ENCODE measurements at places on chromosomes 4 and X. TPM values are rescaled to one million over a fixed set of nuclear protein-coding genes. Genes with fewer than 3 reads are reported as not detected.

BGN gene
- not detected for total RNA-seq

- H3K4me3 ChIP-seq: no peak overlapping the region
- DNase-seq: no peak
- no peak overlapping the region for H3K27ac ChIP-seq
- peaks cover 5% of the 10 kb centered on the region for H3K36me3 ChIP-seq
- H3K27me3 ChIP-seq: no peaks in the 10 kb centered on the region
Measured at GRCh38 chrX:78357342-78358055, 30.1 kb upstream of the CYSLTR1 start.

DNA sequence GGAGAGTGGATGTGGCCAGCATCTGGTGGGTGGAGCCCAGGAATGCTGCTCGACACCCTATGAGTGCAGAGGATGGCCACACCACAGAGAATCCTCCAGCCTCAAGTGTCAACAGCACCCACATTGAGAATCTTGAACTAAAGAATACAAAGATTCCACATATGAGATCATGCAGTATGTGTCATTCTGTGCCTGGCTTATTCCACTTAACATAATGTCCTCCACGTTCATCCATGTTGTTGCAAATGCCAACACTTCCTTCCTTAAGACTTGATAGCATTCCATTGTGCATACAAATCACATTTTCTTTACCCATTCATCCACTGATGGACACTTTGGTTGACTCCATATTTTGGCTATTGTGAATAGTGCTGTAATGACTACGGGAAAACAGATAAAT lies 145.8 kb downstream of the PRKX start:
- no peaks in the 10 kb centered on the region for H3K27me3 ChIP-seq
- DNase-seq: no peak
- no peaks in the 10 kb centered on the region for H3K36me3 ChIP-seq
- no peak overlapping the region for H3K4me3 ChIP-seq
- no peak overlapping the region for H3K27ac ChIP-seq

GUCY2F gene
- not detected for total RNA-seq

DNA sequence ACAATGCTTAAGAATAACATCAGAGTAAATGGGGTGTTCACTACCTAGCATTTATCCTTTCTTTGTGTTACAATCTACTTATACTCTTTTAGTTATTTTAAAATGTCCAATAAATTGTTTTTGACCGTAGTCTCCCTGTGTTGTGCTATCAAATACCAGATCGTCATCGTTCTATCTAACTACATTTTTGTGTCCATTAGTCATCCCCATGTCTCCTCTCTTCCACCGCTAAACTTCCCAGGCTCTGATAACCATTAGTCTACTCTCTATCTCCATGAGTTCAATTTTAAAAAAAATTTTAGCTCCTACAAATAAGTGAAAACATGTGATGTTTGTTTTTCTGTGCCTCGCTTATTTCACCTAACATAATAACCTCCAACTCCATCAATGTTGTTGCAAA lies 381.9 kb downstream of the PRDM5 start:
- no peak overlapping the region for H3K27ac ChIP-seq
- no peak for DNase-seq
- no peaks in the 10 kb centered on the region for H3K27me3 ChIP-seq
- H3K4me3 ChIP-seq: no peak overlapping the region
- no peaks in the 10 kb centered on the region for H3K4me1 ChIP-seq
- H3K36me3 ChIP-seq: no peaks in the 10 kb centered on the region

PRIMPOL gene
- total RNA-seq: 14.7 TPM

DNA sequence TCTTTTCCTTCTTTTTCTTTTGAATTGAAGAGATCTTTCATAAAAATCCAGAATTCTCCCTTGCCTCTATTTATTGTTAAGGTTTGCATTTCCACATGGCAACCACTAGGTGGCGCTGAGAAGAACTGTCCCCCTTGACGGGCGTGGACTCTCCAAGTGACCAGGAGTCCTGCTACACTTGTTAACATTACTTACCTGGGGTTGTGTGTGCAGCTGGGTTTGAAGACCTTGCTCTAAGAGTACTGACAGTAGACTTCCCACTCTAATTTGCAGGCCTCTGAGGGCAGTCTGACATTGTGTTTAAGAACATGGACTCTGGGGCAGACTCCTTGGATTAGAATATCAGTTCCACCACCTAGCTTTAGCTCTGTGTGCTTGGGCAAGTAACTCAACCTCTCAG lies 52.8 kb downstream of the GPRIN3 start:
- peaks cover 29% of the 10 kb centered on the region for H3K36me3 ChIP-seq
- H3K4me1 ChIP-seq: peaks cover 64% of the 10 kb centered on the region
- peak overlapping the region; percentile 18 for H3K27ac ChIP-seq

CENPVL3 gene
- not detected for total RNA-seq

GRCh38 chr4:129379429-129379828 lies 283.5 kb downstream of the C4orf33 start:
- no peak for DNase-seq
- H3K27me3 ChIP-seq: no peaks in the 10 kb centered on the region
- no peak overlapping the region for H3K27ac ChIP-seq

RP2 gene
- 7.6 TPM for total RNA-seq

TDO2 gene
- not detected for total RNA-seq

DNA sequence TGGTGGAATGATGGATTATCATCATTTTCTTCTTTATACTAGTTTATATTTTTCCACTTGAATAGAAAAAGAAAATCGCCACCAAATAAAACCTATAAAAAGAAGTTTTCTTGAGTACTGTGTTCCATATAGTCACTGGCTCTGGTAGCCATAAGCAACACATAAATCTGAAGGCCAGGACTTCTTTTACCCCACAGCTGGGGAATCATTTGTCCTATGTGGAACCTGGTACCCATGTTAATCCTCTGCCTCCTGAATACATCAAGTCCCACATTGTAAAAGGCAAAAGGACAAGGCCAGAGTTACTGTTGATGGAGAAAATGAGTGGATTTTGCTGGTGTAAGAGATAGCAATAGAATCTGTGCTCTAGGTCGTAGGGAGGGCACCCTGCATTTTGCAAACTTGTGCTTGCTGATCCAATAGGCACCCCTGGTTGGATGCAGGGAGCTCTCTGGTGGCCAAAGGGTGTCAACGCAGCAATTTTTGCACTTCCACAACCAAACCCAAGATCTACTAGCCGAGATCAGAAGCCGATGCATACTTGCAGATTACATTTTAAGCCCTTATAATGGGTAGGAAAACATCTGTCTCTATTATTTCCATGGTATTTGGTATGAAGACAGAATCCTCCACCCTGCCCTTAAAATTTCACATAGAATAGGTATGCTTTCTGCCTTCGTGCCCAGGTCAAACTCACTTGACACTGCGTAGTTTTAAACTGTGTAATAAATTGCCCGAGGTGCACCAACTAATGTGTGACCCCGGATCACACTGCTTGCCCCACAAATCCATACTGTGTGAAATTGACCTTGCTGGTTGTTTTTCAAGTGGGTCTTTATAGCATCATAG lies 146.2 kb upstream of the SCML1 start:
- H3K4me1 ChIP-seq: peaks cover 15% of the 10 kb centered on the region
- no peaks in the 10 kb centered on the region for H3K36me3 ChIP-seq
- H3K4me3 ChIP-seq: peak overlapping the region; percentile 45
- H3K27ac ChIP-seq: peak overlapping the region; percentile 60
- H3K27me3 ChIP-seq: peaks cover 2% of the 10 kb centered on the region

HTRA3 gene
- total RNA-seq: 0.12 TPM

- peaks cover 34% of the 10 kb centered on the region for H3K4me1 ChIP-seq
- peaks cover 10% of the 10 kb centered on the region for H3K27me3 ChIP-seq
- H3K27ac ChIP-seq: no peak overlapping the region
- no peaks in the 10 kb centered on the region for H3K36me3 ChIP-seq
- no peak overlapping the region for H3K4me3 ChIP-seq
Measured at GRCh38 chr4:184851200-184851541, 25.4 kb upstream of the ACSL1 start.

DNA sequence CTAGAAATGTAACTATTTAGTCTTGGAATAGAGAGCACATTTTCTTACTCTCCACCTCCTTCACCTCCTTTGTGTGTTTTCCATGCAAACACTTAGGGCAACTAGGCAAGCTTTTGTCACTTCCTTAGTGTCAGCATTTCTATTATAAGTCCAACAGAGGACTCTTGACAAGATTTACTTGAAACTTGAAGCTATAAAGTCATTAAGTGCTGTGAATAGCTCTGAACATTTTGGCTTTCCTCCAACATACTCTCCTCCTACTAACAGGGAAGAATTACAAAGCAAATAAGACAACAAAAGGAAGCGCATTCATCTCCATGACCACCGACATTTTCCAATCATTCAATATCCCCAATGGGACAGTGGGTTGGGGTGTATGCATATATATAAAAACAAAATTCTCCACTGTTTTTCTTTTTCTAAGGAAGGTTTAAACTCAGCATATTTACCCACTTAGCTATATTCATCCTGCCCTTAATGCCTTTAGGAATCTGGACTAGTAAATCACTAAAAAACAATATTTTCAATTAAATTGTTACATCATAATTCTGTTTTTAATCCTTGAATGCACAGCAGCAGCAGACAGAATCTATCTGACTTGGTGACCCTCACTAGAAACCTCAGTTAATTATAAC lies 264.6 kb downstream of the SNCA start:
- no peak overlapping the region for H3K4me3 ChIP-seq
- H3K27ac ChIP-seq: no peak overlapping the region
- H3K36me3 ChIP-seq: no peaks in the 10 kb centered on the region
- DNase-seq: no peak
- H3K27me3 ChIP-seq: peaks cover 12% of the 10 kb centered on the region

DNA sequence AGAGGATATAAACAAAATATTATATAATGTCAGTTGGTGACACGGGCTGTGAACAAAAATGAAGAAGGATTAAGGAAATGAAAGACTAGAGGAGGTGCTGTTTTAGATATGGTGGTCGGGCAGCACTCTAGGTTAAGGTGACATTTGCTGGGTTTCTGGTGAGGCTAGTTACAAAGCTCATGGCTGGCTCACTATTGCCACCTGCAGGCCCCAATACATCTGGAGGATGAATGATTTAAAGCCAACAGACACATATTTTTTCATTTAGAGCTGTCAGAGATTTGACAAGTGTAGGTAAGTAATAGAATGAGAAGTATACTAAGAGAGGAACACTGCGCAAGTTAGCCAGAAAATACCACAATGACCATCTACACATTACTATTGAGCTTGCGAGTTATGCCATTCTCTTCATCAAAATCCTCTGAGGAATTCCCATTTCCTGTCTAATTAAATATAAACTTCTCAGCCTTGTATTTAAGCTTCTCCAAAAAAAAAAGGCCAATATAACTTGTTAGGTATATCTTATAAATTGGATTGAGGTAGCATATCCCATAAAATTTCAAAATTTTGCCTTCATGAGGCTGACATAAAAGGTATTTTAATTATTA lies 6.4 kb upstream of the FGG start:
- H3K27ac ChIP-seq: no peak overlapping the region
- DNase-seq: peak; percentile 88
- no peaks in the 10 kb centered on the region for H3K36me3 ChIP-seq
- H3K4me3 ChIP-seq: no peak overlapping the region
- H3K27me3 ChIP-seq: peaks cover 18% of the 10 kb centered on the region

DNA sequence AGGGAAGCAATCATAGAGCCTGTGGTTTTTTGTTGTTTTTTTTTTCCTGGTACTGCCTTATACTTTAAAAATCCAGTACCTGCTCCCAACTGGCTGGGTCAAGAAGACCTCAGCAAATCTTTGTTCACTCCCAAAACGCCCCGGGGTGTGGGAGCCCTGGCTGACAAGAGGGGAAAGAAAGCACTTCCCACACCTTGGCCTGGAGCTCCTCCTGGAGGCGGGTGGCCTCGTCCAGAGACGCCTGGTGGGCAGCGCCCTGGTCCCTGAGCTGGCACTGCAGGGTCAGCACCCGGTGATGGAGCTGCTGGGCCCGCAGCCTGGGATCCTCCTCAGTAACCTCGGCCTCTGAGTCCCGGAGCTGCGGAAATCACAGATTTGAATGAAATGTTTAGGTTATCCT lies 38.2 kb downstream of the C4orf50 start:
- no peak overlapping the region for H3K27ac ChIP-seq
- H3K36me3 ChIP-seq: no peaks in the 10 kb centered on the region
- no peaks in the 10 kb centered on the region for H3K4me1 ChIP-seq
- H3K4me3 ChIP-seq: no peak overlapping the region
- peaks cover 18% of the 10 kb centered on the region for H3K27me3 ChIP-seq

SPON2 gene
- total RNA-seq: 21.6 TPM

- no peaks in the 10 kb centered on the region for H3K36me3 ChIP-seq
- no peak for DNase-seq
- no peak overlapping the region for H3K4me3 ChIP-seq
- H3K27me3 ChIP-seq: no peaks in the 10 kb centered on the region
Measured at GRCh38 chr4:101155368-101155767, 192.0 kb downstream of the PPP3CA start.

GRCh38 chr4:2103843-2104547 lies 44.9 kb downstream of the NAT8L start:
- DNase-seq: peak; percentile 54
- peaks cover 6% of the 10 kb centered on the region for H3K36me3 ChIP-seq
- no peak overlapping the region for H3K27ac ChIP-seq
- H3K4me1 ChIP-seq: peaks cover 6% of the 10 kb centered on the region
- peaks cover 16% of the 10 kb centered on the region for H3K27me3 ChIP-seq

EDA gene
- total RNA-seq: 1.2 TPM

- no peaks in the 10 kb centered on the region for H3K27me3 ChIP-seq
- no peaks in the 10 kb centered on the region for H3K36me3 ChIP-seq
- H3K4me3 ChIP-seq: no peak overlapping the region
- no peaks in the 10 kb centered on the region for H3K4me1 ChIP-seq
- no peak for DNase-seq
- no peak overlapping the region for H3K27ac ChIP-seq
Measured at GRCh38 chr4:103423261-103423660, 225.1 kb upstream of the CENPE start.

DNA sequence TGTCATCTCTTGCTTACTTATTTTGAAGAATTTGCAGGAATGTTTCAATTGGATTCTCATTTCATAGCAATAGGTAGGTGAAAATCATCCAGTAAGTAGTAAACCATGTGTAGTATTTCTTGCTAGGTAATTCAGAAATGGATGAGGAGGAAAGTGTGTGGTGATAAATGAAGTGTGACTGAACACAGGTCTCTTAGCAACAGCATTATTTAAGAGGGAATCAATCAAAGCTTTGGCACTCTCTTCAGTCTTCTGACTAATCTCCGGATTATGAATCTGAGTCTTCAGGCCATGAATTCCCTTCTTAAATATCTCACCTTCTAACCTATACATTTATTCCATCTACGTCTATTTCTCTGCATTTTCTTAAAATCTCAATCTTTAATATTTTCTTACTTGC lies 55.8 kb upstream of the ARHGAP24 start:
- no peak for DNase-seq
- no peaks in the 10 kb centered on the region for H3K4me1 ChIP-seq
- H3K36me3 ChIP-seq: no peaks in the 10 kb centered on the region
- H3K27ac ChIP-seq: no peak overlapping the region

C4orf50 gene
- 0.16 TPM for total RNA-seq

ANXA10 gene
- total RNA-seq: not detected

GRCh38 chr4:153216546-153216945 lies 12.3 kb downstream of the TRIM2 start:
- H3K36me3 ChIP-seq: peaks cover 2% of the 10 kb centered on the region
- H3K4me3 ChIP-seq: no peak overlapping the region
- no peak for DNase-seq
- peaks cover 2% of the 10 kb centered on the region for H3K4me1 ChIP-seq

- H3K36me3 ChIP-seq: no peaks in the 10 kb centered on the region
- no peak overlapping the region for H3K4me3 ChIP-seq
- peaks cover 6% of the 10 kb centered on the region for H3K4me1 ChIP-seq
- no peak for DNase-seq
- no peak overlapping the region for H3K27ac ChIP-seq
Measured at GRCh38 chr4:56840559-56840958, 19.1 kb upstream of the SPINK2 start.

Data from activated CD4-positive, alpha-beta T cell treated with anti-CD3 and anti-CD28 coated beads, Interleukin-2, amount 10 ng/mL, durations not matched to agents 24 days and 14 days (primary cell).